Central memory CD8-positive, alpha-beta T cell (primary cell): ENCODE measurements at places on chromosomes 11 and 22.

- H3K36me3 ChIP-seq, result no peaks in the 10 kb centered on the region
- peak overlapping the region; percentile 54 for H3K27ac ChIP-seq
- H3K4me1 ChIP-seq, result no peaks in the 10 kb centered on the region
- DNase-seq, result no peak
- H3K27me3 ChIP-seq, result peaks cover 9% of the 10 kb centered on the region
- no peak overlapping the region for H3K4me3 ChIP-seq
Measured at GRCh38 chr22:39367035-39367434, 17.2 kb downstream of the SYNGR1 start.

GRCh38 chr11:103993507-103993906 is 42.9 kb upstream of the DDI1 start:
- DNase-seq, result no peak
- H3K4me1 ChIP-seq, result no peaks in the 10 kb centered on the region
- no peak overlapping the region for H3K4me3 ChIP-seq
- no peaks in the 10 kb centered on the region for H3K27me3 ChIP-seq
- no peak overlapping the region for H3K27ac ChIP-seq
- peaks cover 1% of the 10 kb centered on the region for H3K36me3 ChIP-seq

DNA sequence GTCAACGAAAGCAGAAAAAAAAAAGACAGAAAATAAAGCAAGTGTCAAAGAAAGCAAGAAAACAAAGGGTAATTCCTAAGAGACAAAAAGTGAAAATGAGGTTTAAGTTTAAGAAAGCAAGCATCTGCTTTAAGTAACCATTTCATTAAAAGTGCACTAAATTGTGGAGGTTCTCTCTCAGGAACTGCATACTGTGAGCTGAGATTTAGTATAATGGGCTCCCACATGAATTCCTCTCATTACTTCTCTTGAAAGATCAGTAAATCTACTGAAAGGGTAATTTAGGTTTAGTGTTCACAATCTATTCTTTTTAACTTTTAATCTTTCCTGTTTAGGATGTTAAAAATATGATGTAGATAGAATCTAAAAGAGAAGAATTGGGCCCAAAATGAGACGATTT is 465.3 kb upstream of the ARHGAP42 start:
- no peak overlapping the region for H3K27ac ChIP-seq
- H3K4me1 ChIP-seq, result no peaks in the 10 kb centered on the region
- H3K27me3 ChIP-seq, result no peaks in the 10 kb centered on the region
- no peaks in the 10 kb centered on the region for H3K36me3 ChIP-seq
- no peak overlapping the region for H3K4me3 ChIP-seq

GRCh38 chr22:46352691-46353386 is 17.3 kb downstream of the TRMU start:
- H3K36me3 ChIP-seq, result peaks cover 30% of the 10 kb centered on the region
- H3K4me3 ChIP-seq, result no peak overlapping the region
- peaks cover 12% of the 10 kb centered on the region for H3K4me1 ChIP-seq
- no peak for DNase-seq
- H3K27me3 ChIP-seq, result no peaks in the 10 kb centered on the region
- H3K27ac ChIP-seq, result no peak overlapping the region
